Stimulated activated naive CD8-positive, alpha-beta T cell treated with anti-CD3 and anti-CD28 coated beads, Interleukin-15, Interleukin-2, amounts not matched to agents 100 U/mL and 50 U/mL, for 24 hours (primary cell): ENCODE measurements at places on chromosomes 5 and 9.

GRCh38 chr9:24073666-24074065, 247.6 kb upstream of the ELAVL2 start:
- no peak for DNase-seq

GRCh38 chr9:104984948-104985347, 57.0 kb upstream of the ABCA1 start:
- no peak for DNase-seq

DNA sequence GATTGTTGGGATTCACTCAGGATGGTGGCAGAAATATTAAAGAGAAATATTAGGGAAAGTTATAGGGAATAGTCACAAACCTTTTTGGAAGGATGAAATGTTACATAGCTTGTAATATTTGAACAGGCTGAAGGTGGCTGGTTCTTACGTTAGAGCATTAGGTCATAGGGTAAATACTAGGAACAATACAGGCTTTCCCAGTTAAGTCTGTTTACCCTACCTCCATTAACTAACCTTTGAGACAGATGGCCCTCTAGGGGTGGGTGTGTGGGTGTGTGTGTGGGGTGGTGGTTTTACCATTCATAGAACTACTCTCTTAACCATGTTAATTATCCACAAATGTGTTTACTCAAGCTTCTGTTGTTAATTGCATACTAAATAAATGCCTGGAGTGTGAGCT, 94.3 kb upstream of the STK32A start:
- no peak for DNase-seq

DNA sequence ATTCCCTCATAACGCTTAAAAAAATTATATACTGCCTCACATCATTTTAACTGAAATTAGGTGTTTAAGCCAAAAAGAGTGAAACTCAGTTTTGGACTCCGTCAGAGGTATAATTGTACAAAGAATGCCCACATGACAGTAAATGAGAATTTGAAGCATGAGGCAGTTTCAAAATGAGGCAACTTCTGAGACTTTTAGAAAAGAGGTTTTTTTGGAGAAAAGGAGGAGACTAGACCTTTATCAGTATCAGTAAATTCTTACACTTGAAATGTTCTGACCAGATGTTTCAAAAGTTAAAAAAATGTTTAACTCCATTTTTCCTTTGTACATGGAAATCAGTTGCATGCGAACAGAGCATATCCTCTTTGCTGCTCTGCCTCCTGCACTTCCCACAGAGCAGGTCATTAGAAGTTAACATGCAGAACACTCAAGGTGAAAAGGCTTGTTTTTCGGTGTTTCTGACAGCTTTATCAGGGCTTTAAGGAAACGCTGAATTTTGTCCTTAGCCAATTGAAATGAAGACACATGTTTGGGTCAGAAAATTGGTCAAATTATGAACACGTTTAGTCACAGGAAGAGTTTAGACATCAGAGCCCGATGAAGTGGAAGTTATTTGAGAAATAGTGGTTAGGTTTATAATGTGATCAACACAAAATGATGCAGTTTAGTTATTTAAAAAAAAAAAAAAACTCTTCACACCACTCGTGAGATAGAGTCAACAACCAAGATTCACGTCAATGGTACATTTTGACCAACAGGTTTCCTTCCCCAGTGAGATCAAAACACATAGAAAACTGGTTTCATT, 59.5 kb downstream of the PIK3R1 start:
- no peak for DNase-seq

DNA sequence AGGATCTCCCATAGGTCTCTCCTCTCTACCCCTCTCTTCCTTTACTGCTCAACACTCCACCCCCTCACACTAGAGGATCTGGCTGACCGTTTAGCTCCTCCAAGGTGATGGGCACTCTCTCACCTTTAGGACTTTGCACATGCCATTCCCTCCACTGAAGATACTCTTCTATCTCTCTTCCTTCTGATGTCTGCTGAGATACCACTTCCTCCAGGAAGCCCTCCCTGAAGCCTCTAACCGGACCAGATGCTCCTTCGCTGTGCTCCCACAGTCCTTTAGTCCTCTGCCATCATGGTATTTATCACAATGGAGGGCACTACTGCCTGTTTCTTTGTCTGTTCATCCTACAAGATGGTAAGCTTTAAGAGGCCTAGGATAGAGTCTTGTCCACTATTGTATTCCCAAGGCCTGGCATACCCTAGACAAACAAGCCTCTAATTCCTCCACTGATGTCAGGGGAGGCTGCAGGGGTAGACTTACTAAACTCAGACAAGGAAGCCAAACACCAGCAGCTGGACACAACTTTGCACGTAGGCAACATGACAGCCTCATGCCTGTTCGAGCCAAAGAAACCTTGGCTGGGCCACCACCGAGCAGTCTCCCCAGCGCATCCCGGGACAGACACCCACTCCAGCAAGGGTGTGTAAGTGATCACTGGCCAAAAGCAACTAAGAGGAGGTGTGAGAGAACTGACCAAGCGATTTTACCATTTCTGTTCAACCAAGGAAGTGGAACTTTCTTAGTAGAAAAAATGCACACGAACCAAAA, 20.2 kb downstream of the ORM2 start:
- DNase-seq, result no peak

- no peak for DNase-seq
These were observed 23.7 kb downstream of the RFK start for GRCh38 chr9:76370396-76371023.

DNA sequence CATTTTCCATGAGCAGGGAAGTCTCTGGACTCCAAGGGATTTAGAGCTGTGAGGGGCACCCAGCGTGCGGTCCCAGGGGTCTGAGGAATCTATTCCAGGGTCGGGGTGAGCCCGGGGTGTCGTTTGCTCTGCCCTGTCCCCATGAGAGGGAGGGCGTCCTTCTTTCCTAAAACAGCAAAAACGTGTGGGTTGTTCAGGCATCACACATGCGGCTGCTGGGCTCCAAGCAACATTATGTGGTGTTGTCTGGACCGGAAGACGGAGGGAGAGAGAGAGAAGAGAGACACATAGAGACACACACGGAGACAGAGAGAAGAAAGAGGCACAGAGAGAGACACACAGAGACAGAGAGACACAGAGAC, 42.7 kb upstream of the COL5A1 start:
- DNase-seq, result no peak

DNA sequence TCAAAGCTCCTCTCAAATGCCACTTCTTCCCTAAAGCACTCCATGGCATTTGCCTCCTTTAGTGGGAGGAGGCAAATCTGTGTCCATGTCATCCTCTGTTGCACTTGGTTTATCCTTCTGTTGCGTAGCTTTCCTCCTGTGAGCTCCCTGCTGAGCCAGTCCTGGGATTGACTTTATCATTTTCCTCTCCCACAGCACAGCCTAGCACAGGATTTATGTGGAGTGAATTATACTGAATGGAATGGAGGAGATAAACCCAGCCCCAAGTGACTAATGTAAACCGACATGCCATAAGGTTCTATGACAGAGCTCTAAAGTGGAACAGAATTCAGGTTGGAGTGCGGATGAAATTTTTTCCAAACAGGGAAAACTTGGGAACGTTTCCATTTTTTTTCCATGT, 26.4 kb upstream of the TOMM5 start:
- DNase-seq, result no peak

DNA sequence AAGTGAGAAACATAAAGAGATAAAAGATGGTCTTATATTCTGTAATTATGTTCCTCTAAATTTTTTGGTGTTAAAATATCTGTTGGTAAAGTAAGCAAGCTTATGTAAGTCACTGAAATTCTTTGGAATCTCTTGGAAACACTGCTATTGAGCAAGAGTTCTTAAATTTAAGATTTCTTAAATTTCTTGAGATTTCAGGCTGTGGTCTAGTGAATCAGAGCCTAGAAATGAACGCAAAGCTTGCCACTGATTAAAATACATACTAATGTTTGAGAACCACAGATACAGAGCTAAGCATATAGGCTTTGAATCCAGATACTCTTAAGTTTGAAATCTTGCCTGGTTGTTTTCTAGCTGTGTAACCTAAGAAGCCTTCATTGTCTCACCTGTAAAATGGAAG, 133.4 kb downstream of the TRPM3 start:
- DNase-seq, result no peak

GRCh38 chr5:146799231-146799630, 79.3 kb downstream of the PPP2R2B start:
- no peak for DNase-seq

DNA sequence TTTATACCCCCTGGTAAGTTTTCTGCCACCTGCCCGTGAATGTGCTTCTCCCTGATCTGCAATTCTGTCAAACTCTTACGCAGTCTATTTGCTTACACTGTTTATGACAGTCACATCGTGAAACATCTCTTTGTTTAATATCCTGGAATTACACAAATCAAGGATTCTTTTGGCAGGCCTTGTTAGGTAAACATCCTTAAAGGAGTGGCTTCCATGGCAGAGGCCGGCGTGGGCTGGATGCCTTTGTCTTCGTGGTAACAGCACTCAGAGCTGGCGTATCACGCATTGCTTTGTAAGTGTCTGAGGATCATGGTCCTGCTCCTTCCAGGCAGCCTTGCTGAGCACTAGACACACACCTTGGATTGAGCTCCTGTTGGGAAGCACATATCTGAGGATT, 145.7 kb downstream of the IRX1 start:
- no peak for DNase-seq

GRCh38 chr5:64925123-64925522, 156.4 kb downstream of the CWC27 start:
- no peak for DNase-seq

- no peak for DNase-seq
These were observed 103.0 kb downstream of the PCSK1 start for GRCh38 chr5:96329886-96330529.

DNA sequence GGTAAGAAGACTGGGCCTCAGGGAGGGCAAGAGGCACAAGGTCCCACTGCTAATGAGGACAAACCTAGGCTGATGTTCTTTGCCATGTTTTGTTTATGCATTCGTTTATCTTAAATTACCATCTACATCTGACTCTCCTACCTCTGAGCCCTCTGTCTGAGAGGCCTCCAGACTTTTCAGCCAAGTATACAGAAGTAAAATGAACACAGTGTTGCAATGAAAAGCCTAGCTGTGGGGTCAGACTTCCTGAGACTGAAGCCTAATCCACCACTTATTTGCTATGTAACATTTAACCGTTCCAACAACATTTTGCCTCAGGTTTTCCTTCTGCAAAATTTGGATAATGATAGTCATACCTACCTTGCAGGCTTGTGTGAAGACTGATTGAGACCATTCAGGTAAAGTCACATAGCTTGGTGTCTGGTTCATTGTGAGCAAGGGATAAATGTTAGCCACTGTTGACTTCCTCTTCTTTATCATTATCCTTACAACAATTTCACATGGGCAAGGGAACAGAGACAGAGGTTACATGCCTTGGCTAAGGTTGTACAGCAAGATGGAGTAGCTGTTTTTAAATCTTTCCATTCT, 374.9 kb upstream of the CLINT1 start:
- no peak for DNase-seq

DNA sequence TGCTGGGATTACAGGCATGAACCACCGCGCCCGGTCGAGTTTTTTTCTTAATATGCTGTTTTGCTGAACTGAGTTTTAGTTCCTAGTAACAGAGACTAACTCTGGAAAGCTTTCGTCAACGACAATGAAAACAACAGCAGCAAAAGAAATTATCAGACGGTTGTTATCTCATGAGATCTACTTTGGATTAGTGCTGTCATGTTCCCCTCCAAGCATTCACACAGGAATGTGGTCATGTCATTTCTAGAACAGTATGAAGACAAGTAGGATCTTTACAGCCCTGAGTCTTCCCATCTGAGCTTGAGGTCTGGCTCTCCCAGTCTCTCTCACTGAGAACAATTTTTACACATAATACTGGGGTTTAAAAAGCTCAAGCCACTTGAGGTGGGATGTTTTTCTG, 4.0 kb upstream of the ANKRD33B start:
- no peak for DNase-seq

DNA sequence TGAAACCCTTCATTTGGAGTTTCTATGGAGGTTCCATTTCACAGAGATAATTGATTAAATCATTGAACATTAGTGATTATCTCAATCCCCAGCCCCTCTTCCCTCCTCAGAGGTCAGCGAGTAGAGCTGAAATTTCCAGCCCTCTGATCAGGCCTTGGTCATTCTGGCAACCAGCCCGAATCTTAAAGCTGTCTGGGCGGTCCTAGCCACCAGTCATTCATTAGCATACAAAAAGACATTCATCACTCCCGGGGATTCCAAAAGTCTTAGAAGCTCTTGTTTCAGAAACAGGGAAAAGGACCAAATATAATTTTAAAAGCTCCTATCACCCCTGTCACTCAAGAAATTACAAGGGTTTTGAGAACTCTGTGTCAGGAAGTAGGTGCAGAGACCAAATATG, 41.3 kb downstream of the ZNF474 start:
- DNase-seq, result no peak

GRCh38 chr5:194102-194501, 2.8 kb downstream of the LRRC14B start:
- no peak for DNase-seq

GRCh38 chr5:31581498-31582099, 49.5 kb downstream of the C5orf22 start:
- DNase-seq, result no peak

DNA sequence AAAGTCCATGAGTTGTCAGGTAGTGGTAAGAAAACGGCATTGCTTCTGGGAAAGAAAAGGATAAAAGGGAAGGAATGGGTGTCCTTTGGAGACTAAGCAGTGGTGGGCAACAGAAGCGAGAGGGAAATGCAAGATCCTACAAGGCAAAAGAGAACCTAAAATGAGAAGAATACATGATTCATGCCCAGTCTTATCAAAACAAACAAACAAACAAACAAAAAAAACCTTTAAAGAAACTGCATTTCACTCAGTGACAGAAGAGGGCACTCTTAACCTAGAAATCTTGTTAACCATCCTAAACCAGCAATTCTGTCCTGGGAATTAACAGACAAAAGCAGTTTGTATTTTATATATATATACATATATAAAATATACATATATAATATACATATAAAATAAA, 88.5 kb downstream of the SUSD1 start:
- DNase-seq, result no peak

- DNase-seq, result no peak
These were observed 47.1 kb downstream of the PRELID2 start for GRCh38 chr5:145787996-145788395.

DNA sequence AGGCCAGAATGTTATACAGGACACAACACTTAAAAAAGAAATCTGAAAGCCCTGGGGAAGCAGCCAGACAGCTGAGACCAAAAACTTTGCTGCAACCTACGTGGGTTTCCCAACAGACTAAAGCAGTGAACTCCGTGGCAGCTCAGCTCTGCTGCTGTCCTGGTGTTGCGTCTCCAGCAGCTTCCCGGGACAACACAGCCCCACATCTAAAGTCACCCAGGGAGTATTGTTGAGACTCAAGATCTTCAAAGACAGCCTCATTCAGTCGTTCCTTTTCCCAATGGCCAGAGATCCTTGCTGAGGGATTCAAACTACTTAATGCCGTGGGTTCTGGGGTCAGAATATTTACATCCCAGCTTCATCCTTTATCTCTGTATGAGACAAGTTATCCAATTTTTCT, 125.8 kb downstream of the MED10 start:
- no peak for DNase-seq
